NCI-H1417 treated with DMSO at 0.1 percent for 48 hours (cell line): ENCODE measurements at places on chromosomes 7 and 10.

DNA sequence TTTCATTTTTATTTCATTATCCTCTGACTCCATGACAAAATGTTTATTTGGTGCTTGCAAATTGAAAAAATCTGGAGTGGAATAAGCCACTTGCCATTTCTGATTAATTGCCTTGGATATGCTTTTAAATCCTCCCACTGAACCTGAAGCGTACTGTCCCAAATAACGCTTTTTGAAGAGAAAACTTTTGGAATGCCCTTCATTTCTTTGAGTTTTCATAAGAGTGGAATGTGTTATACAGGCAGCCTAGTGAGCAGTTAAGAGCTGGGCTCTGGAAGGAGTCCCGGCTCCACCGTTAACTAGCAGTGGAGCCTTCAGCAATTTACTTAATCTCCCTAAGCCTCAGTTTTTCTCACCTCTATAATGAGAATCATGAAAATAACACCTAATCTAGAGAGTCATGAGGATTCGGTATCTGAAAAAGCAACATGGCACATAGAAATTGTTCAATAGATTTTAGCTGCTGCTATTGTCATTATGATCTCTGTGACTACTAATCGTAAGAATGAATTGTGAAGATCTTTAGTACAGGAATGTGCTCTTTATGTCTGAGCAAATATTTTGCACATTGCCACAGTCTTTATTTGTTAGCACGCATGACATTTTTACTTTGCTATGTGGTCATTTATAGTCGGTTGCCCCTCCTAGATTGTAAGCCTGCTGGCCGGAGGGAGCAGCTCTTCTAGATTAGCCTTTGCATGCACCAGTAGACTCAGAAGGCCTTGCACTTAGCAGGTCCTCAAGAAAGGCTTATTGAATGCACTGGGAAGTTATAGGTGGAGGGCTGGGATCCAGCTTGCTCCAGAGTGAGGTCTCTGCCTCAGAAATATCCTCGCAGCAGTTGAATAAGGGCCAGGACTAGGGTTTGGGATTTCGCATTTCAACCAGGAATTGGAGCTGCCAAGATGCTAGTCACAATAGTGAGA lies 59.4 kb downstream of the PLCE1 start:
- DNase-seq: no peak

DNA sequence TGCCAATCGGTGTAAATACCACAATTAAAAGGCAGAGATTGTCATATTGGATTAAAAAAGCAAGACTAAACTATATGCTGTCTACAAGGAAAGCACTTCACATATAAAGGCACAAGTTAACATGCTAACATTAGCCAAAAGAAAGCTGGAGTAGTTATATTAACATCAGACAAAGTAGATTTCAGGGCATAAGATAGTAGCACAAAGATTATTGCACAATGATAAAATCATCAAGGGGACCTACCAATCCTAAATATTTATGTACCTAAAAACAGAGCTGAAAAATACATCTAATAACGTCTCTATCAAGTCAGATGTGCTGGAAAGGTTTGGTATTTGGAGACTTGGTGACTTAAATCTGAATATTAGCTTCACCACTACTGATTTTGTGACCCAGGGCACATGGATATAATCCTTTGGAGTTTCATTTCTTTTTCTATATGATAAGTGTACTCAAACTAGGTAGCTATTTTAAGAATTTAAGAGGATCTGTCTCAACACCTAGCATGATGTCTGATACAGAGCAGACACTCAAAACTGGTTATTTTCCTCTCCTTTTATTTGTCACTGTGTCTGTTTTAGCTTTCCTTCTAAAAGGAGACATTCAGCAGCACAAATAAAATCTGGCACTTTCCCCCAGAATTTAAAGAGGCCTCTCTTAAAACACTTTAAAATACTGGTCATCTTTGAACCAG lies 156.5 kb downstream of the DOCK4 start:
- DNase-seq: no peak

- no peak for DNase-seq
Measured at GRCh38 chr7:46321556-46322205, 400.6 kb upstream of the IGFBP3 start.

DNA sequence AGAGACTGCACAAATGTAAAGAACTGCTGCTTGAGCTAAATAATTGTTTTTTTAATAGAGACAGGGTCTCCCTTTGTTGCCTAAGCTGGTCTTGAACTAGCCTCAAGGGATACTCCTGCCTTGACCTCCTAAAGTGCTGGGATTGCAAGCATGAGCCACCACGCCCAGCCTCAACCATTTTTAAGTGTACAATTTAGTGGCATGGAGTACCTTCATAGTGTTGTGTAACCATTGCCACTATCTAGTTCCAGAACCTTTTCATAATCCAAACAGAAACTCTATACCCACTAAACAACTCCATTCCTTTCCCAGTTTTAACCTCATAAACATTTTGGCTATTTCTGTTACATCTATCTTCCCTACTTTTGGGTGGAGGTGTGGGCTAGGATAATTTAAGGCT lies 6.7 kb downstream of the EIF4H start:
- DNase-seq: no peak

DNA sequence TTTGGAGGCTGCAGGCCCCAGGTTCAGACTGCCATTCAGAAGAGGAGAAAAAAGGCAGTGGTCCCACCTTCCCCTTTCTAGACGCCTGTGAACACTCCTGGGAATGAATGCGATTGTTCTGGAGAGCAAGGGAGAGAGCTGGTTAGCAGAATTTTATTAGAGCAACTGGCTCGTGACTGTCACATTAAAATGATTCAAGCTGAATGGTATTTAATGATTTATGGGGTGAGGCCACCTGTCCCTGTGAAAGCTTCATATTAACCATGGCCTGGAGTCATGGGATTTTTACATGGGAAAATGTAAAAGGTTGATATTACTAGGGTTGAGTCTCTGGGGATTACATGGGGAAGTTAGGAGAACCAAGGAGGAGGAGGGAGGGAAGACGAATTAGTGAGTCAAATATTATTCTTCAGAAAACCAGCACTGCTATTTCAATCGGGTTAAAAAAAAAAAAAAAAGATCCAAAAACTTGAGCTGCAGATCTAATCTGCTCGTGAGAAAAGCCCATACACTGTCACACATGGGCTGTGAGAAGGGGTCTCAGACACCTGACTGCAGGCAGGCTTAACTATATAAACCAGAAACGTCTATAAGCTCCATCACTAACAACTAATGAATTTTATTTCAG lies 8.3 kb downstream of the CXCL12 start:
- DNase-seq: no peak

DNA sequence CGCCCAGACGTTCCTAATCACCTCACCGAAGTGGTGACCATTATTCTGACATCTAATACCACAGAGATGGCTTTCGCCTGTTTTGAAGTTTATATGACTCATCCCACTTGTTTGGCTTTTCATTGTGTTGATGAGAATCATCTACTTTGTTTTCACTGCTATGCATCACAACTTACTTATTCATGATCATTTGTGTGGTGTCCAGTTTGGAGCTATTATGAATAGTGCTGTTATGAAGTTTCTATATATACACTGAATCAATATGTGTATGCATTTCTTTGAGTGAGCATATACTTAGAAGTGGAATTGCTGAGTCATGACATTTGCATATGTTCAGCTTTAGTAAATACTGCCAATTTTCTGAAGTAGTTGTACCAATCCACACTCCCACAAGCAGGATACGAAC lies 38.6 kb upstream of the TNKS2 start:
- DNase-seq: no peak
